ENCODE measurements at places on chromosomes 6 and 20. TPM values are rescaled to one million over a fixed set of nuclear protein-coding genes. Genes with fewer than 3 reads are reported as not detected.
A peak's percentile ranks its signal among the peaks of the same experiment; 100 is the strongest.

ID4 gene
- total RNA-seq: 27.7 TPM

MRPS26 gene
- total RNA-seq: 52.3 TPM

SLC17A2 gene
- total RNA-seq: not detected

NECAB3 gene
- 29.2 TPM for total RNA-seq

- DNase-seq: no peak
- no peaks in the 10 kb centered on the region for H3K27me3 ChIP-seq
- no peaks in the 10 kb centered on the region for H3K4me1 ChIP-seq
- no peak overlapping the region for H3K4me3 ChIP-seq
Measured at GRCh38 chr6:89776583-89777233, 42.9 kb downstream of the MDN1 start.

DNA sequence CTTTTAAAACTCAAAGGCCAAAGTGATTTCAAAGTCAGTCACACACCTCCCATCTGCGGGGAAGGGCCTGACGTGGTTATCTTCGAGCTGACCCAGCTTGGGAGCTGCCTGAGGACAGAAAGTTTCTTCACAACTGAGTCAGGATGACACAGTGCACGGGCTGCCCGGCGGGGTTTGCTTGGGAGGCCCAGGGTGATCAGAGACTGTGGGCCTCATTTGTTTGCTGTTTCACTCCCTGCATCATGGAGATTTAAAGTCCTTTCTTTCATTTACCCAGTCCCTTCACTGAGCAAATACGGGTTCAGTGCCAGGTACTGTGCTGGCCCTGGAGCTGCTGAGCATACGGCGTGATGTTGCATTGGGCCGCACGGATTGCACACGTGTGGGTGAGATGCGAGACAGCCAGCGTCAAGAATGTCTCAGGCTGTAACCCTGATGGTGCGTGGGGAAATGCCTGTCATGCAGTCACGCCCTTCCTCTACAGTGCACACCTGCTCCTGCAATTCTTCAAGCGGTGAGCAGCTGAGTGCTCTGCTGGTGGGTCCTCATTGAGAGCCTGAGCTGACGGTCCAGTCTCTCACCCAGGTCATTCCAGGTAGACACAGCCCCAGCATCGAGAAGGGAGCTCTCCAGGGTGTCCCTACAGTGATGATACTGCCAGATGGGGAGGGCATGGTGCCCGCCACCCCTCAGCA is 82.7 kb upstream of the PMEPA1 start:
- H3K36me3 ChIP-seq: no peaks in the 10 kb centered on the region
- no peak for DNase-seq

DNA sequence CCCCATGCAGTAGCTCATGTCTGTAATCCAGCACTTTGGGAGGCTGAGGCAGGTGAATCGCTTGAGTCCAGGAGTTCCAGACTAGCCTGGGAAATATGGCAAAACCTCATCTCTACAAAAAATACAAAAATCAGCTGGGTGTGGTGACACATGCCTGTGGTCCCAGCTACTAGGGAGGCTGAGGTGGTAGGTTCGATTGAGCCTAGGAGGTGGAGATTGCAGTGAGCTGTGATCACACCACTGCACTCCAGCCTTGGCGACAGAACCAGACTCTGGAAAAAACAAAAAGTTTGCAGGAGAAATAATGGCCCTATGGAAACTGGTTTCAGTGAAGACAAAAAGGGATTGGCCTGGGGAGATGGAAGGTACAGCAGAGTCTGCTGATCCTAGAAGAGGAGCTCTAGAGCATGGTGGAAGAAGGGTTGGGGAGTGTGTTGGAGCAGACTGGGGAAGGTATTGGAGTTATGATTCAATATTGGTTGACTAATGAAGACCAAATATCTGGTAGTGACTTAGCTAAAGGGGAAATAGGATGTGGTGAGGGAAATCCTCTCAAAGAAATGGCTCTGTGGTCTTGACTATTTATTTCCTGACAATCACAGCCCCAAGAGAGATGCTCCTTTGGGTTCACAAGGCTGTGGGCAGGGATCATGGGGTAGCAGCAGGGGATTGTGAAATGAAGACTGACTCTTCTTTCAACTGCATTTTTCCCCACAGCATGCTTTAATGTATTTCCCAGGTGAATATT is 281.9 kb downstream of the UTRN start:
- no peaks in the 10 kb centered on the region for H3K27me3 ChIP-seq
- DNase-seq: no peak
- H3K4me3 ChIP-seq: no peak overlapping the region
- H3K4me1 ChIP-seq: no peaks in the 10 kb centered on the region
- H3K36me3 ChIP-seq: peaks cover 5% of the 10 kb centered on the region

GRCh38 chr20:21430020-21430419 is 32.7 kb upstream of the NKX2-4 start:
- H3K36me3 ChIP-seq: no peaks in the 10 kb centered on the region
- H3K27me3 ChIP-seq: no peaks in the 10 kb centered on the region
- no peak for DNase-seq
- no peak overlapping the region for H3K27ac ChIP-seq
- H3K4me3 ChIP-seq: no peak overlapping the region

- H3K27ac ChIP-seq: no peak overlapping the region
- no peaks in the 10 kb centered on the region for H3K27me3 ChIP-seq
- H3K36me3 ChIP-seq: no peaks in the 10 kb centered on the region
- no peak overlapping the region for H3K4me3 ChIP-seq
Measured at GRCh38 chr6:44734886-44735629, 347.6 kb downstream of the CDC5L start.

DNA sequence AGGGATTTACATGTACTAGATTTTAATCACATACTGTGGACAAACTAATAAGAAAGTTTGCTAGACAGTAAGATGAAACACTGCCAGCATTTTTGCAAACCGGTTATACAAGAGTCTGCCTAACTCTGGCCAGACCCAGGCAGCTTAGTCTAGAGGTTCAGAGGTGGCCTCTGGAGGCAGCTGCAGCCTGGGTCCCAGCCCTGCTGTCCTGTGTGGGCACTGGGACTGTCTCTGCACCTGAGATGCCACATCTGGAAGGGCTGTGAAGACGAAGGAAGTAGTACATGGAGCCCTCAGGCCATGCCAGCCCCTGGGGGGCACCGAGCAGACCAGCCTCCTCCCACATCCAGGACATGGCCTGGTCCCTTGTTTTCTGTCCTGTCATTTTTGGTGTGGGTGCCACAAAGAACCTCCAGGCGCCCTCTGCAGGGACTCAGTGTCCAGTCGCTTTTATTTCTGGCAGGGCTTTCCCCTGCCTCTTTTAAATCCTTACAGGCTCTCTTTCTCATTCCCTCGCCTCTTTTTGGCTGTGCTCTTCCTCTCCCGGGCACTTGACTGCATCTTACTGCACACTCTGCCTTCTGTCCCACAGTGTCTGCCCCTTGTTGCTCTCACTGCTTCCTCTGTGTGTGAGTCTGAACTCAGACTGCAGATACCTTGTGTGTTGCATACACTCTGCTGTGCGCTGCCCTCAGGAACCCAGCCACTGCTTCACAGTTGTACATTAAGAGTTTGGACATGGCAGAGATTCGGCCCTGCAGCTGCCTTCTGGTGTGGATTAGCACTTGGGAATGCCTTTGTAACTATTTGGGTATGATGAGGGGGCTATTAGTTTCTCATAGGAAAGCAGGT is 216.7 kb downstream of the ZDHHC14 start:
- H3K36me3 ChIP-seq: no peaks in the 10 kb centered on the region
- H3K27me3 ChIP-seq: no peaks in the 10 kb centered on the region
- peaks cover 21% of the 10 kb centered on the region for H3K4me1 ChIP-seq
- peak overlapping the region; percentile 76 for H3K27ac ChIP-seq
- no peak overlapping the region for H3K4me3 ChIP-seq

DNA sequence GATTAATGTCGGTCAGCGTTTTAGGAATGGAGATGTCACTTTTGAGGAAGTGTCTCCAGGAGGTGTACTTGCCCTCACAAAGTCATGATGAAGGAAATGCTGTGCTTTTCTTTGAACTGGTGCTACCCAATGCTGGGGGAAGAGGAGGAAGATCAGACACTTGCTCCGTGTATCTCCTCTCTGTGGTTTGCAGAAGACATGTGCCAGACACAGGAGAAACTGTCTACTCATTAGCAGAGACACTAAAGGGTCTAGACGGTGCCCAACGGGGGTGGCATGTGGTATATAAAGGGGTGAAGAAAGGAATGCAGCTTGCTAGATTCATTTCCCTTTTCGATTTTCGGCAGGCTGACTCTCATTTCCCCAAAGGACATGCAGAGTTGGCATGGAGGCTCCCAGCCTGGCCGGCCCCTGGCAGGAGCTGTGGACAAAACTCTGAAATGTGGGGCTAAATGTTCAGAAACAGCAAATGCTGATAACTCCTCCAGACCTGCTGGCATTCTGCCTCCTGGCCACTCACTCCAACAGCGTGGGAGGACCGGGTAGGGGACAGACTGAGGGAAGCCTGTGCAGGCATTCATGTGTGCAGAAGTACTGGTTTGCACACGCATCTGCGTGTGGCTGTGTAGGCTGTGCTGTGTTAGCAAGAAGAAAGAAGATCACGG is 59.6 kb upstream of the QKI start:
- no peaks in the 10 kb centered on the region for H3K36me3 ChIP-seq
- H3K27ac ChIP-seq: peak overlapping the region; percentile 12

- no peak for DNase-seq
- no peaks in the 10 kb centered on the region for H3K36me3 ChIP-seq
- no peaks in the 10 kb centered on the region for H3K4me1 ChIP-seq
Measured at GRCh38 chr6:126909493-126909892, 209.0 kb upstream of the RSPO3 start.

GRCh38 chr6:16630026-16630643 is 131.1 kb downstream of the ATXN1 start:
- no peaks in the 10 kb centered on the region for H3K4me1 ChIP-seq
- H3K4me3 ChIP-seq: no peak overlapping the region
- H3K36me3 ChIP-seq: no peaks in the 10 kb centered on the region
- H3K27ac ChIP-seq: no peak overlapping the region

GRCh38 chr6:35161266-35161665 is 20.1 kb upstream of the TCP11 start:
- H3K4me3 ChIP-seq: no peak overlapping the region
- H3K27ac ChIP-seq: no peak overlapping the region
- no peaks in the 10 kb centered on the region for H3K27me3 ChIP-seq
- H3K4me1 ChIP-seq: peaks cover 6% of the 10 kb centered on the region
- no peaks in the 10 kb centered on the region for H3K36me3 ChIP-seq
- DNase-seq: no peak

GRCh38 chr6:107794771-107795170 is 29.3 kb downstream of the SCML4 start:
- H3K27me3 ChIP-seq: no peaks in the 10 kb centered on the region
- peak; percentile 46 for DNase-seq
- no peak overlapping the region for H3K27ac ChIP-seq
- no peaks in the 10 kb centered on the region for H3K4me1 ChIP-seq
- no peak overlapping the region for H3K4me3 ChIP-seq

- H3K27me3 ChIP-seq: no peaks in the 10 kb centered on the region
- no peak for DNase-seq
- H3K36me3 ChIP-seq: no peaks in the 10 kb centered on the region
- H3K27ac ChIP-seq: no peak overlapping the region
Measured at GRCh38 chr20:41228858-41229257, 88.7 kb downstream of the ZHX3 start.

DNA sequence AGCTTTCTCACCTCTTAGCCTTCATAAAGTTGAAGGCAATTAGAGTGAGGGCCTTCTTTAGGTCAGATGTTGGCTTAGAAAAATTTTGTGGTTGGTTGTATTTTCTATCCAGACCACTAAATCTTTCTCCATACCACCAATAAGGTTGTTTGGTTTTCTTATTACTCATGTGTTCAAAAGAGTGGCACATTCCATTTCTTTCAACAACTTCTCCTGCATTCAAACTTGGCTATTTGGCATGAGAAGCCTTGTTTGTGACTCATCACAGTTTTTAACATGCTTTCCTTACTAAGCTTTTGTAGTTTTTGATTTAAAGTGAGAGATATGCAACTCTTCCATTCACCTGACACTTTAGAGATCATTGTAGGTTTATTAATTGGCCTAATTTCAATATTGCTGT is 949.6 kb downstream of the TBC1D32 start:
- H3K27me3 ChIP-seq: no peaks in the 10 kb centered on the region
- no peak for DNase-seq
- no peaks in the 10 kb centered on the region for H3K36me3 ChIP-seq
- no peak overlapping the region for H3K4me3 ChIP-seq
- H3K27ac ChIP-seq: no peak overlapping the region

DNA sequence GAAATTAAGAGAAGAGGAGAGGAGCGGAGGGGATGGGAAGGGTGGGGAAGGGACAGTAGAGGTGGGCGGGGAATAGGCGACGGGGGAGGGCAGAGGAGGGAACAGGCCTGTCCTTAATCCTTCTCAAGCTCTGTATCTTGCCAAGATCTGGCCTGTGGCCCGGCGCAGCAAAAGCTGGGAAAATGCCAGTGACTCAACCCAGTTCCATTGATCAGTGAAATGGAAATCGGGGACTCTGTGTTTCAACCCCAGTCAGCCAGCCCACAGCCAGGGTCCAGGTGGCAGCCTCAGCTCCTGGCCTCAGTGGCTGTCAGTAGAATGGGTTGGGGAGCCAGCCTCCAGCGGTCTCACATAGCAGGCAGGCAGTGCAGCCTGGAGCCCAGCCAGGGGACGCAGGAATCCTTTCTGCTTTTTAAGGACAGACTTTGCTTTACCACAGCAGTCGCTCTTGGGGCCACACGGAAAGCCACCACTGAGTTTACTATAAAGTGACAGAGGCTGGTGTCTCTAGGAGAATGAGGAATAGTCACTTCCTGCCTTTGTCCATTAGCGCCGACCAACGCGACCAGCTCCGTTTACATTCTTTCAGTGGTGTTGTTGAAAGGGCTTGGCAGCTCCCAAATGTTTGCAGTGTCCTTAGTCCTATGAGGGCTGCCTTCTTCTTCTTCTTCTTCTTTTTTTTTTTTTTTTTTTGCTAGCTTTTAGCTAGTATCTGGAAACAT is 128.0 kb downstream of the RIN2 start:
- peak overlapping the region; percentile 85 for H3K27ac ChIP-seq
- peaks cover 3% of the 10 kb centered on the region for H3K36me3 ChIP-seq
- peaks cover 70% of the 10 kb centered on the region for H3K4me1 ChIP-seq
- no peaks in the 10 kb centered on the region for H3K27me3 ChIP-seq

- peaks cover 8% of the 10 kb centered on the region for H3K4me1 ChIP-seq
- no peak overlapping the region for H3K27ac ChIP-seq
- H3K4me3 ChIP-seq: no peak overlapping the region
- no peaks in the 10 kb centered on the region for H3K36me3 ChIP-seq
Measured at GRCh38 chr6:151551223-151551857, 57.5 kb downstream of the CCDC170 start.

GRCh38 chr20:32481311-32482142 is 103.6 kb downstream of the NOL4L start:
- peak overlapping the region; percentile 0 for H3K4me3 ChIP-seq
- peak overlapping the region; percentile 50 for H3K27ac ChIP-seq
- H3K27me3 ChIP-seq: no peaks in the 10 kb centered on the region
- no peak for DNase-seq

DNA sequence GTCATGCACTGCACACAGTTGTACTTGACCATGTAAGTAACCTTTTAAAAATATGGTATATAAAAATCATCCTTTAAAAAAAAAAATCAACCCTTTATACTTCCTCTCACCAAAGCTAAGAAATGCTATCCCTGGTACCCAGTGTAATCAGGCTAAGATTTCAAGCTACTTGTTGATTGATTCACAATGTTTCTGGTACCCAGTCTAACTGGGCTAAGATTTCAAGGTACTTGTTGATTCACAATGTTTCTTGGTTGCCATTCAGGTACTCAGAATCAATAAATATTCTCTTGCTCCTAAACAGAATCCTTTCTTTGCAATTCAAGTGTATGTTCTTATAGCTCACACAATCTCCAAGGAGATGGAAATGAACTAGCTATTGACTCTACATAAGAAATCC is 76.4 kb downstream of the SMLR1 start:
- H3K4me1 ChIP-seq: no peaks in the 10 kb centered on the region
- DNase-seq: no peak
- no peaks in the 10 kb centered on the region for H3K27me3 ChIP-seq
- no peak overlapping the region for H3K4me3 ChIP-seq
- peaks cover 4% of the 10 kb centered on the region for H3K36me3 ChIP-seq
- H3K27ac ChIP-seq: no peak overlapping the region
